Chondrocyte (in vitro differentiated cells): ENCODE measurements at places on chromosomes 6 and 20. TPM values are rescaled to one million over a fixed set of nuclear protein-coding genes. Genes with fewer than 3 reads are reported as not detected.

PPP1R16B gene
- not detected in 3 replicates for total RNA-seq

GRCh38 chr6:89299466-89299850, 15.6 kb downstream of the GABRR2 start:
- peaks cover 25% of the 10 kb centered on the region for H3K4me1 ChIP-seq
- H3K4me3 ChIP-seq = no peak overlapping the region
- H3K36me3 ChIP-seq = peaks cover 7% of the 10 kb centered on the region
- H3K27ac ChIP-seq = no peak overlapping the region
- H3K27me3 ChIP-seq = peaks cover 31% of the 10 kb centered on the region
- no peak for DNase-seq

- H3K4me1 ChIP-seq = peaks cover 4% of the 10 kb centered on the region
- no peak for DNase-seq
- no peak overlapping the region for H3K27ac ChIP-seq
- peaks cover 40% of the 10 kb centered on the region for H3K27me3 ChIP-seq
Measured at GRCh38 chr6:170243386-170243785, 47.5 kb downstream of the DLL1 start.

DNA sequence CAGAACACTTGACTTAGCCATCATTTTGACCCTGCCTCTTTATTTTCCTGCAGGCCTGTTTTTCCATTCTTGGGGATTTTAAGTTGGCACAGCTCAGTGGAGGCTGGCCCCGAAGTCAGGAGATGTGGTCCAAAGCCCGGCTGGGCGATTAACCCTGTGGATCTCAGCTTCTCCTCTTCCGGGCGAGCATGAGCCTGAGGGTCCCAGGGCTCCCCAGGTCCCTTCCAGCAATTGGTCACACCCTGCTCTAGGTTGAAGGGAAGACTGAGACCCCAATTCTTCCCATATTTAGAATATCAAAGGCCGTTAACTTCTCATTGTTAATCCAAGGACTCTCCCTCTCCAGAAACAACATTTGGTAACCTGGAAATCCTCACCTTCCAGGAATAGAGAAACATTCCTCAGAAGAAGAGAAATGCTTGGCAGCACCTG, 2.3 kb downstream of the THBS2 start:
- H3K27ac ChIP-seq = peak overlapping the region; percentile 91
- no peak for DNase-seq
- no peaks in the 10 kb centered on the region for H3K27me3 ChIP-seq
- H3K36me3 ChIP-seq = peaks cover 60% of the 10 kb centered on the region

GRCh38 chr20:48102931-48103660, 317.8 kb upstream of the SULF2 start:
- H3K27me3 ChIP-seq = peaks cover 19% of the 10 kb centered on the region
- DNase-seq = no peak
- H3K36me3 ChIP-seq = no peaks in the 10 kb centered on the region
- H3K27ac ChIP-seq = no peak overlapping the region
- H3K4me3 ChIP-seq = no peak overlapping the region

DNA sequence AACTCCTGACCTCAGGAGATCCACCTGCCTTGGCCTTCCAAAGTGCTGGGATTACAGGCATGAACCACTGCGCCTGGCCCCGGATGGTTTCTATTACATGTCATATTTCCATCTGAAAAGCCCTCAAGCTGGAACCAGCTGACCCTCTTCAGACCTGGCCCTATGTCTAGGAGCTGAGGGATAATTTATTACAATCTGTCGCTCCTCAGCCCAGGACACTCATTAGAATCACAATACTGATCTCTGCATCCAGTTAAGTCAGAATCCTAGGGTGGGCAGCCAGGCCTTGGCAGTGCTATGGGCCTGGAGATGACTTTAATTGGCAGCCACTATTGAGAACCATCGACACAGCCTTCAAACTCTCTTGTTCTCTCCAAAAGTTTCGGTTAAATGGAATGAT, 162.6 kb upstream of the SNX9 start:
- peaks cover 13% of the 10 kb centered on the region for H3K36me3 ChIP-seq
- H3K4me1 ChIP-seq = no peaks in the 10 kb centered on the region
- H3K27ac ChIP-seq = no peak overlapping the region
- H3K4me3 ChIP-seq = no peak overlapping the region
- no peaks in the 10 kb centered on the region for H3K27me3 ChIP-seq
